Activated T-cell treated with anti-CD3 and anti-CD28 coated beads, Interleukin-2, amount 50 U/mL, for 72 hours (primary cell): ENCODE measurements at places on chromosomes 3 and 15.

GRCh38 chr3:161649900-161650484, 153.4 kb downstream of the OTOL1 start:
- DNase-seq: no peak

GRCh38 chr3:46278816-46279672, 36.8 kb downstream of the CCR3 start:
- DNase-seq: no peak

GRCh38 chr3:128498901-128499530, 6.0 kb upstream of the GATA2 start:
- DNase-seq: no peak

DNA sequence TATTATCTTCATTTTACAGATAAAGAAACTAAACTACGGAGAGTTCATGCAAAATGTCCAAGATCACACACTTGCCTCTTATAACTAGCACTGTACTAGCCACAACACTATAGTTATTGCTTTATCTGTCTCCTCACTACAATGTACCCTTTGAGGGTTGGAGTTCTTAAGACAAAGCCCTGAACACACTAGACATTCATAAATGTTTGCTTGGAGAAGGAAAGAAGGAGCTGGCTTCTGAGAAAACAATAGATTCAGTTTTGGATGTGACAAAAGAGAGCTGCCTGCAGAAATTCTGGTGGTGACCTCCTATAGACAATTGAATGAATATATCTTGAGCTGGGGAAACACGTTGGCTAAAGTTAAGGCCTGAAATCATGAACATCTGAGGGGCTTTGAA, 169.9 kb upstream of the ARHGEF26 start:
- no peak for DNase-seq

GRCh38 chr3:136189859-136190617, 6.1 kb downstream of the MSL2 start:
- DNase-seq: no peak

GRCh38 chr15:72907733-72908132, 124.2 kb upstream of the ADPGK start:
- DNase-seq: no peak

- no peak for DNase-seq
These were observed 86.1 kb upstream of the SPATA12 start for GRCh38 chr3:56974247-56974930.

GRCh38 chr3:46847744-46848143, 15.5 kb downstream of the MYL3 start:
- DNase-seq: no peak

DNA sequence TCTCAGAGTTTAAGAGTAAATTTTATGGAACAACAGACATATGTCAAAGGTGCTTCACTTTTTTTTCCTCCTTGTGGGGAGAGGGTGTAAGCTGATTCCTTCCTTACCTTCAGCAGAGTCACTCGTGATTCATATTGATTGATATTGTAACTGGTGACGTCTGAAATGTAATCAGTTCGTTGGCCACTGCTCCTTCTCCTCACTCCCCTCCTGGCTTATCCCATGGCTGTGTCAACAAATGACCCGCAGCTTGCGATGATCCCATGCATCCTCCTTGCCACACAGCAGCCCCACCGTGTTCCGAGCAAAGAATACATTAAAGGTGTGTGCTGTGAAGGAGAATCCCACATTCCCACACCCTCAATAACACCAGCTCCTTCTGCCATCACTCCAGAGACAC, 7.3 kb downstream of the MGLL start:
- no peak for DNase-seq

GRCh38 chr3:185929192-185930151, 8.3 kb downstream of the TRA2B start:
- DNase-seq: no peak

GRCh38 chr3:142281474-142281873, 56.1 kb upstream of the GK5 start:
- DNase-seq: no peak

DNA sequence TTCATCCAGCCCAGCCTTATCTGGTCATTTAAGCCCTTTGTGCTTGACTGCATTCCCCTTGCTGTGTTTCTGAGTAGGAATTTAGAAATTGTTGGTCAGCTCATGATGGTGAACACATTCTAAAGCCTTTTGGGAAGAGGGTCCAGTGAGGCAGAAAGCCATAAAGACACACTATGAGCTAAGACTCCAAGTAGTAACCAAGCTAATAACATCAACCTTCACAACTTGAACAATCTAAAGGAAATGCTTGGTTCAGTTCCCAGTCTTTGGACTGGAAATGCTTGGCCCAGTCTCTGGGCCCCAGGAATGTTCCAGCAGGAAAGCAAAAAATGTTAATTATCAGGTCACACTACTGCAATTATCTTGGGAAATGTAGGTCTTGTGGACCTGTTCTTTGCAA, 7.7 kb downstream of the PLSCR1 start:
- DNase-seq: no peak

DNA sequence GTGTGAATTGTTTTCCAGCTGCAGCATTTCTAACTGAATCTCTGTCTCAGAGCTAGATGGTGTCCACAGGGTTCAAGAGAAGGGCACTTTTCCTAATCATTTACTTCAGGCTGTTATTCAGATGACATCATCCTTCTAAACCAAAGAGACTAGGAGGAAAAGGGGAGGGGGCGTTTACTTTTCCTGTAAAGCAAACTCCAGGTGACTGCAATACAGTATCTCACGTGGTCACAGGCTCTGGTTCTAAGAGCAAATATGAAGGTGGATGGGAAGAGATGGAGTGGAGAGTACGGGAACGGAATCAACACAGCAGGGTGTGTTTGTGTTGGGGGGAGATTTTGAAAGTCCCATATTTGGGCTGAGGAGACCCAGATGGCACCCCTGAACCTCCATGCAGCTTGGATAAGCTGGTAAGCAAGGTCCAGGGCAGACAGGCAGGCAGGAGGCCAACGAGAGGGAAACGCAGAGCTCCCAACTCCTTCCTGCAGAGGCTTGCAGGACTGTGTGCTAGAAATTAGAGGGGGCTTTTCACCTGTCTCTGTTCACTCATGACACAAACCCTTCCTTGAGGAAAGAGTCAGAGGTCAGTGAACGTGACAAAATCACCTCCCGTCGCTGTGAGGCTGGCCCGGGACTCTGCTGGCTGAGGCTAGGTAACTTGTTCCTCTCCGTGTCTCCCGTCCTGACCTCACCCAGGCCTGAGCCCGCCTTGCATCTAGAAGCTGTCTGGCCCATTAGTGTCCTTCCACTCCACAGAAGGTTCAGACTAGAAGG, 151.2 kb downstream of the OPA1 start:
- no peak for DNase-seq

- no peak for DNase-seq
These were observed 265.4 kb upstream of the CCDC54 start for GRCh38 chr3:107111872-107112271.

- DNase-seq: peak; percentile 77
These were observed 5.8 kb upstream of the TATDN2 start for GRCh38 chr3:10242182-10243065.

GRCh38 chr15:75460646-75461045, 9.2 kb upstream of the SIN3A start:
- no peak for DNase-seq

- no peak for DNase-seq
These were observed 448.5 kb downstream of the NAALADL2 start for GRCh38 chr3:175307642-175308041.

DNA sequence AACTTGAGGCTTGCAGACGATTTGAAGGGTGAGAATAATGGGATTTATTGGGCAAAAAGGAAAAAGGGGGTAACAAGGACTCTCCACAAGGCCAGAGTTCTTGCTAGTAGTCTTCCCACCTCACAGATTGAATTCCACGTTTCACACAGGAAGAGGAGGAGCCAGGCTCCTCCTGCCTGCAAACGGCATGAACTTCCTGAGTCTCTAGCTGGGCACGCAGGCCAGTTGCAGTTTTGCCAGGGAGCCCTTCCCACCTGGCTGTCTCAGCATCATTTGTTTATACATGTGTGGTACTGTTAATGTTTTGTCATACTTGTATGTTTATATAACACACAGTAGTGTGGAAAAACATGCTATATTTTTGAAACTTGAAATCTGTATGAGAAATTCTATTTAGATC, 155.0 kb downstream of the NLGN1 start:
- no peak for DNase-seq

DNA sequence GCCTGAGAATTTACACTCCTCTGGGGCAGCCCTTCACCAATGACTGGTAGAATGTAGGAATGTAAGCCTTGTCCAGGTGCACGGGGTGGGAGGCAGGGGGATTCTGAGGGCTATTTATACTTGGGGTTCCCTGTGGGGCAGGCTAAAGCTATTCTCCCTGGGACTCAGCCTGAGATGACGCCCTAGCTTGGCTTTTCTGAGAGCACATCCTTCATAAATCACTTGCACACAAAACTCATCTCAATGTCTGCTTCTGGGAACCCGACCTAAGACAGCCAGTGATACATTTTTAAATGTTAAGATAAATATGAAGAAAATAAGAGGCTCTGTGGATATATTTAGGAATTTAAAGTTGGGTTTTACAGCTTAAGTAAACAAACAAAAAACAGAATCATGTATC, 16.6 kb downstream of the TMEM158 start:
- DNase-seq: no peak

DNA sequence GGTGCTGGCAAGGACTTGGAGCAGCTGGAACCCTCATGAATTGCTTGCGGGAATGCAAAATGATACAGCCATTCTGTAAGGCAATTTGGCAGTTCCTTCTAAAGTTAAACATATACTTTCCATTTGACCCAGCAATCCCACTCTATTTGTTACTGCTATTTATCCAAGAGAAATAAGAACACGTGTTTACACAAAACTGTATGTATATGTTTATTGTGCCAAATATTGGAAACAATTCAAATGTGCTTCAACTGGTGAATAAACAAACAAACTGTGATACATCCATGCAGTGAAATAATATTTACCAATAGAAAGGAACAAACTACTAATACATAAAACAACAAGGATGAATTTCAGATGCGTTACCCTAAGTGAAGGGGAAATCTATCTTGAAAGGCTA, 60.0 kb upstream of the NTRK3 start:
- no peak for DNase-seq

DNA sequence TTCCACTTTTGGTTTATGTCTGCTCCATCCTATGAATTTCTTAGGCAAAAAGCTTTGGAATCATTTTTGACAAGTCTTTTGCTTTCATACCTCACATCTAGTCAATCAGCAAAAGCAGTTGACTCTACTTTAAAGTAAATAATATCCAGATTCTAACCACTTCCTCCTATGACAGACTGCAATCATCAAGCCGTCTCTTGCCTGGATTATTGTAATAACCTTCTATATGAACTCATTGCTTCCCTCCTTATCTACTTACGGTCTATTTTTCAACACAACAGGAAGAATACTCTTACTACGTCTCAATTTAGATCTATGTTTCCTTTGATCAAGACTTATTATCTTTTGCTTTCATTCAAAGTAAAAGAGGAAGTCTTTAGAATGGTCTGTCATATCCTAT, 20.7 kb downstream of the CLDN1 start:
- DNase-seq: no peak

DNA sequence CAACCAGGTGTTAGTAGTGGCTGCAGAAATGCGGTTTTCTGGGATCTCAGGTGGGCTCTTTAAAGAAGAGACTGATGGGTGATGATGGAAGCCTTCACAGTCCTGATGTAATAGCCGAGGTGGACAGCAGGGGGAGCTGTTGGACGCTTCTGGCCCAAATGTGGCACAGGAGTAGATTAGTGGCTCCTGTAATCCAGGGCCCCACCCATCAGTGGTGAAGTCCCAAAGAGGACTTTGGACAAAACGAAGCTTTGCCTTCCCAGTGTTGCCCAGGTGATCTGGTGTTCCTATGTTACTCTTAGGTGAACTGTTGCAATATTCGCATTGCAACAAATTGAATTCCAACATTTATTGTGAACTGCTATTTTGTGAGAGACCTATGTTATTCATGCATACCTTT, 31.8 kb upstream of the MYZAP start:
- DNase-seq: peak; percentile 74

DNA sequence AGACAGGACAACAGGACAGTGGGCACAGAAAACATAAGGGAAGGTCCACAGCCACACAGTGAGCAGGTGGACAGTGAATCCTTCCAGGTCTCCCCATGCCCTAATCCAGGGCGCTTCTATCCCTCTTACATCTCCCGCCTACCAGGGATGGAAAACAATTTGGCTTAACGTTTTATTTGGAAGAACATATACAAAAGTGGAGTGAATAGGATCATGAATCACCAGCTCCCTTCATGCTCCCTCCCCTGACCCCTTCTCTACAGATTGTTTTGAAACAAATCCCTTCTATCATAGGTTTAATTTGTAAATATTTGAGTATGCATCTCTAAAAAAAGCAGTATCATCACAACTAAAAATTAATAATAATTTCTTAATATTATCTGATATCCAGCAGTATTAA, 52.5 kb downstream of the CLDN11 start:
- DNase-seq: no peak

DNA sequence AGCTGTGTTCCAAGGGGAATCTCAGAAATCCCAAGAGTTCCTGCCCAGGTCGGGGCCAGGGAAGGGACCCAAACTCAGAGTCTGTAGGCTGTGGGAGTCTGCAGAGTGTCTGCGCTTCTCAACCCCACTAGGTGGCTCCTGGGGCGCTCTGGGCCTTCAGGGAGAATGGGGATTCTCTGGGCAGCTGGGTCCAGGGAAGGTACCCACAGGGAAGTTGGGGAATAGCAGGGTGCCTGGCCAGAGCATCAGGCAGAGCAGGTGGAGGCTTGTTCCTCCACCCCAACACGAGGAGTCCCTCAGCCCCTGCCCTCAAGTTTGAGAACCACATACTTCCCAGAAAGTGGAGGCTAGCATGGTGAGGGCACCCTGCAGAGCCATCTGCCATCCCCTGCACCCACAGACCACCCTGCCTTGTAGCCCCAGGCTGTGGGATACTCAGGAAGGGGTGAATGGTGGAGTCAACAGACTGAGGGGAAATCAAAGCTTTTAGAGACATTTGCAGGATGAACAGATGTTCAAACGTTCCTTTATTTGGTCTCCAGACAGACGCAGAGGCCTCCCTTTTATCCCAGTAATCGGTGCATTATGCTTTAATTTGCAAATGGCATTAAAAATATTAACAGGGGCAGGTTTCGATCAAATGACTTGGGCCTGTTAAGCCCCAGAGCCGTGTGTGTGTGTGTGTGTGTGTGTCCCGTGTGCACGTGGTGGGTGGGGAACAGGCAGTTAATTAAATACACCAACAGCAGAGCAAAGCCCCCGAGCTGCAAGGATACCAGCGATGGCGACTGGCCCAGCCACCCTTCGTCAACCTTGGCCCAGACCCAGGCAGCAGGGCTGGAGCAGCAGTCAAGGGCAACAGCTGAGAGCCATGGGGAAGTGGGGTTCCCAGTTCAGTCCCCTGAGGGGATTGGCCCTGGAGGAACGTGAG, 57.7 kb downstream of the DNAJB8 start:
- no peak for DNase-seq

GRCh38 chr3:7978087-7978422, 523.6 kb upstream of the LMCD1 start:
- no peak for DNase-seq

GRCh38 chr3:62644493-62644892, 230.7 kb downstream of the CADPS start:
- no peak for DNase-seq

GRCh38 chr15:96042734-96043224, 287.7 kb upstream of the NR2F2 start:
- no peak for DNase-seq
